Mesothelial cell of epicardium (in vitro differentiated cells): ENCODE measurements at places on chromosomes 6 and 20.

DNA sequence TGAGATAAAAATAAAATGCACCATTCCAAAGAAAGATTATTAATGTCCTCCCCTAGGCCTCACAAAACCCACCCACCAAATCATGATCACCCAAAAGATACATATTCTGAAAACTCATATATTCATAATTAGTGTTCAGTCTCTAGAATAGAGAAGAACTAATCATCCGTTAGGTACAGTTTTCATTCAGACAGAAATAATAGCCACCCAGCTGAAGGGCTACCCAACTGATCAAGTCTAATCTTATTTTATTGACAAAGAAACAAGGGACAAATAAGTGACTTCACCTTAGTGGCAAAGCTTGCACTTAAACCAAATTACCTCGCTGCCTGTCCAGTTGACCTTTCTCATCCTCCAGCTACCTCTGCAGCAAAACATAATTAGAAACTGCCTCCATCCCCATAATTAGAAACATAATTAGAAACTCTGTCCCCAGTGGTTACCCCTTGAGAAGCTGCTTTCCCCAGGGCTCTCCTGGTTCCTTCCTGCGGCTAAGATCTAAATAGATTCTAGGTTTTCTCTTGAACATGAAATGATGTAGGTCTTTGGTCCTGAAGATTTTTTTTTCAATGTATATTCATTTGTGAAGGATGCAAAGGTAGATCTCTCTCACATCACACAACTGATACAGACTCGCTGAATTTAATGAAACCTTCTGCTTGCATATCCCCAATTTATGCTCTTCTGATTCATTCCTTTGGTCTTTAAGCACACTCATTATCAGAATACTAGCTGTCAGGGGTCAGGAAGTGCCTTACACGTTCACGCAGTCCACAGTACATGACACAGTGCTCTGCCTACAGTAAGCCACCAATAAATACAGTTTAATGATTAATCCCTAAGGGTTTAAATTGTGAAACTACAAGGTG is 46.3 kb downstream of the HBS1L start:
- no peak for DNase-seq

DNA sequence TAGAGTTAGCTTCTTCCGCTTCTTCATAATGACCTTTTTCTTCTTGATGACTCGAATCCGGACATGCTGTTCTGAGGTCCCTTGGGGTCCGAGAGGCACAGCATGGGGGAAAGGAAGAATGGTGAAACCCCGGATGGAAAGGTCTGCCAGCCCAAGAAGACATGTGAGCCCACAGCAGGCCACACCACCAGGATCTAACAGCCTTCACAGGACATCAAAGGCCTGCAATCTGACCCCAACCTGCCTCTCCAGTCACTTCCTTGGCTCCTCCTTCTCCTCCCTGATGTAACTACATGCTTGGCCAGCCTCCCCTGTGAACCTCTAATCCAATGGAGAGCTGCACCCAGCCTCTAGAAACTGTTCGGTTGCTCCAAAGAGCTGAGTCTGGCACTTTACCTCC is 1.6 kb downstream of the CPXM1 start:
- DNase-seq = no peak

DNA sequence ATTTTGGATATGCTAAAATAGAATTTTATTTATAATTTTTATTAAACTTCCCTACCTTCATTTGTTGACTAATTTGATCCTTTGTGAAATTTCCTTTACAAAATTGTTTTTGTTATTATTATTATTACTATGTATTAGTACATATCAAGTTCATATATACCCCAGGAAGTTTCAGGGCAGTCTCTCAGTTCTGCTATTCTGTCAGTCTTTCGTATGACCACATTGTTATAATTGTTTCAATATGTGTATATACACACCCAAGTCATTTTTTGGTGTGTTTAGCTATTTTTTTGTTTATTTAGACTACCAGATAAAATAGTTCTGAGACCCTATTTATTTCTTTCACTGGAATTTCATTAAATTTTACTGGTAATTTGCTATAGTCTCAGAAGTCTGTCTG is 72.1 kb downstream of the NKAIN2 start:
- no peak for DNase-seq

GRCh38 chr20:60535211-60535610 is 577.0 kb downstream of the CDH26 start:
- DNase-seq = no peak

DNA sequence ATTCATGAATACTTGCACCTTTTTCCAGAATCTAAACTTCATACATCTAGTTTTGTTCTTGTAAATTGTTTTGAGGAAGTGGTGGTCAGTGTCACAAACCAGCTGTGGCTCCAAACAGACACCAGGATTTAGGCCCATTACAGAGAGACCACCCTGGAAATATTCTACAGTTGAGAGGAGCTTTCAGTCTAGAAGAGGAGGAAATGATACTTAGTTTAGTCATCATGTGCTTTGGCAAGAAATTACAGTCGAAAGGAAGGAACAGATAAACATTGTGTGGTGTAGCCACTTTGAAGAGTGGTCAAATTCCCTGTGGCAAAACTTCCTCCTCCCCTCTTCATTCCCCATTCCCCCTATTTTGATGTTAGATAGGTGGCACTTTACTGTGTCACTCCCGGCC is 15.7 kb downstream of the DCBLD1 start:
- DNase-seq = no peak

GRCh38 chr6:38701551-38701950 is 1.4 kb downstream of the GLO1 start:
- no peak for DNase-seq

- no peak for DNase-seq
These were observed 311.4 kb downstream of the CDH26 start for GRCh38 chr20:60269573-60270162.

DNA sequence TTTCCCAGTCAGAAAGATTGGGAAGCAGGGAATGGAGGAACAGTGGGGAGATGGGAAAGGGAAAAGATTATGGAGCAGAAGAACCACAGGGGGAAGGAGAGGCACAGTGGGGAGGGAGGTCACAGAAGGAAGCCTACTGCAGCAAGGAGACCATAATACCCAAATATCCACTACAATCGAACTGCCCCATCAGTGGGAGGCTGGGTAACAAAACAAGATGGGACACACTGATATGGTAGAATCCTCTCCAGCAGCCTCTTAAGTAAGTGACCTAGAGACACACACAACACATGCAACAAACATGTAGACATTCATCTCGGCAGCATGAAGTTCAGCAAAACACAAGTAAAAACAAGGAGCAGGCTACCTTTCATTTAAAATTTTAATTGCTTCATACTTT is 4.8 kb upstream of the FOXP4 start:
- DNase-seq = no peak
